ENCODE measurements at places on chromosomes 3 and 15.

GRCh38 chr3:40465456-40465855 is 8.3 kb downstream of the RPL14 start:
- DNase-seq: no peak

DNA sequence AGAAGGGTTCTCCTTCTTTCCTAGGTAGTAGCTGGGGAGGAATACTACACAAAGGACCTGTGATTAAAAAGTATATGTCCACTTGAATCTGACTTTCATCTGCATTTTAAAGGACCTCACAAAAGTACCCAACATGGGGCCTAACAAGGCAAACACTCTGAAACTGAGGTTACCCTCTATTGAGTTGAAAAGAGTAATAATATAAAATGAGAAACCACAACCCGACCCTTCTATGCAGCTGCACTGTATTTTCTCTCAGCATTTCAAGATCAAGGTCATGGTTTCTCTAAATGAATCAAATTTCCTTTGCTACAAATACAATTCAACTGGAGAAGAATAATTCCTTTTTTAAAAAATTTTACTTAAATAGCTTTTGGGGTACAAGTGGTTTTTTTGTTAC is 106.3 kb downstream of the DMXL2 start:
- DNase-seq: no peak

- no peak for DNase-seq
These were observed at the start of gene CRABP1 for GRCh38 chr15:78340231-78341056. Gene CRABP1 (plus strand): TSS chr15:78340353. CDS start chr15:78340429, 76 bp downstream.

DNA sequence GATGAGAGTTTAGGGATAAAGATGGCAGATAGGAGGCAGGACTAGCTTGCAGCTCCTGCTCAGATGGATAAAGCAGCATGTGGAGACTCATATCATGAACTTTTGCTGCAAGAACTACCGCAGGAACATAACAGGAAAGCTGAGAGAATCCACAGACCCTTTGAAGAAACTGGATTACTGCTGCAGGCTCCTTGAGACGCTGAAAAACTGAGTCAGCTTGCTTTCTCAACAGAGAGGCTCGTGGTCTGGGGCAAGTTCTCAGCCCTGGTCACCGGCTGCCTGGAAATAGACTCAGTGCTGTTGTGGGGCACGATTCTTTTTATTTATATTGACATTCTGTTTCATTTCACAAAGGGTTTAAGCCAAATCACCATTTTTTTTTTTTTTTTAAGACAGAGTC is 28.8 kb upstream of the TRIM59 start:
- no peak for DNase-seq

GRCh38 chr3:120908030-120908794 is at the start of gene STXBP5L:
Gene STXBP5L (plus strand): TSS chr3:120908205. CDS start chr3:120909579, 1,374 bp downstream.
- DNase-seq: peak; percentile 31

DNA sequence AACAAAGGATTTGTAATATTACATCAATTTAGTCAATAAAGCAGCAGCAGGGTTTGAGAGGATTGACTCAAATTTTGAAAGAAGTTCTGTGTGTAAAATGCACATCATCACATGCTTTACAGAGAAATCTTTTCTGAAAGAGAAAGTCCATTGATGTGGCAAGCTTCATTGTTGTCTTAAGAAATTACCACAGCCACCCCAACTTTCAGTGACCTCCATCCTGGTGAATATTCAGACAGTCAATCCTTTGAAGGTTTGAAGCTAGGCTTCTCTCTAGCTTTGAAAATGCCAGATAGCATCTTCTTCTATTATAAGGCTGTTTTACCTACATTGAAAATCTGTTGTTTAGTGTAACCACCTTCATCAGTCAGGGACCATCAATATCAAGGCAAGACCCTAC is 51.8 kb upstream of the SETMAR start:
- no peak for DNase-seq

- DNase-seq: no peak
These were observed 47.8 kb upstream of the P2RY1 start for GRCh38 chr3:152786977-152787681.

DNA sequence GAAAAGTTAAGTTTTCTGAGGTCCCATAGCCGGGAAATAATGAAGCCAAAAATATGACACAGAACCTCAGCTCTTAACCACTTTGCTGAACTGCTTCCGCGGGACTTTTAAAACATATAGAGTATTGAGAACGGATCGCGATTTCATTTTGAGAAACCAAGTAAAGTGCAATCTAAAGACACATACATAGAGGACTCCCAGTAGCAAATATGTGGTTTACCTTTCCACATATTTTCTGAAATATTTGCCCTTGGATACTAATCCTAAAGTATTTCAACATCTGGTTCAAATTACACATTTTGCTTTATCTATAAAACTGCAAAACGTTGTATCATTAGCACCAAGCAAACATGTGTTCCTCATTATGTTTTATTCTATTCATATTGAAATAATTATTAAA is 776.5 kb downstream of the ROBO2 start:
- no peak for DNase-seq

GRCh38 chr3:150314248-150315004 is 93.7 kb upstream of the TSC22D2 start:
- no peak for DNase-seq

DNA sequence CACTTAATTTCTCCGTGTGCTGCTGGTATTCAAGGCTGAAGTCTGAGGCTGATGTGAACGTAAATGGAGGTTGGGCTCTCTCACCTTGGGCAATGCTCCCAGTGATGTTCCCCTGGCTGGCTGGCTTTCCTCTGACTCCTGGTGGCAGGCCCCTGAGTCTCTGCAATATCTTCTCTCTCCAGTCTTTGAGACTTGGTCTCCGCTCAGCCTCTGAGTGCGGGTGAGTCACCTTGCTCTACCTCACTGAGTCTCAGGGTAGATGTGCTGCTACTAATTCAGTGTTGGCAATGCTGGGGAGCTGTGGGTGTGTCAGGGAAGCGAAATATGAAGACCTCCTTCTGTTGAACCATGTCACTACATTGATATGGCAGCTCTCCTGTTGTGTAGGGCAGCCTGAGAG is 31.3 kb upstream of the TRIM59 start:
- DNase-seq: no peak

DNA sequence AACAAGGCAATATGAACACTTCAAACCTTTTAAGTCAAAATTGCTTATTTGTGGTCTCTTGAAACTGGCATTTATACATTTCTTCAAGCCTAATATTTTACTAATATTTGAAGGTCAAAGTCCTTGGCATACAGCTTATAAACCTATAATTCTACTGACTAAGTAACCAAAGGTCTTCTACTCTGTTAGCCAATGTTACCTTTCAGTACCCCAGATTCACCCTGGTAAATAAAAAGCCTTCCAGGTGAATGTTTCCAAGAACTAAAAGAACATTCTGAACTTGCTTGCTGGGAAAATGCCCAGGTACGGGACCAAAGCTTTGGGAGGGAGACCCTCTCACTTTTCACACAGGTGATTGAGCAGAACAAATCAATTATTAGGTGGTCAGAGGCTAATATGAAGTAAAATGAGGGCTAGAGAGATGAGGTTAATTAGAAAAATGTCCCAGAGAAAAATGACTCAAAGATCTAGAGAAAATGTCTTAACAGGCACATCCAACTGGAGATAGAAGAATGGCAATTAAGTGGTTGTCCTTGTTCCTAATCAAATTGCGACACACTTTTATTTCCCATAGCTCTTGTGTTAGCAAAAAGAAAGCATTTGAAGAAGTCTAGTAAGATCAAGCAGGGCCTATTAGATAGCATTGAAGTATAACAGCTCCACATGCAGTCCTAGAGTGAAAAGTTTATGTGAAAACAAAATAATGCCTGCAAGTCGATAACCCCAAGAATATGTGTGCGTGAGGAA is 232.0 kb downstream of the FOXP1 start:
- no peak for DNase-seq

- no peak for DNase-seq
These were observed 243.1 kb upstream of the GOLGA6L4 start for GRCh38 chr15:83992324-83993031.

DNA sequence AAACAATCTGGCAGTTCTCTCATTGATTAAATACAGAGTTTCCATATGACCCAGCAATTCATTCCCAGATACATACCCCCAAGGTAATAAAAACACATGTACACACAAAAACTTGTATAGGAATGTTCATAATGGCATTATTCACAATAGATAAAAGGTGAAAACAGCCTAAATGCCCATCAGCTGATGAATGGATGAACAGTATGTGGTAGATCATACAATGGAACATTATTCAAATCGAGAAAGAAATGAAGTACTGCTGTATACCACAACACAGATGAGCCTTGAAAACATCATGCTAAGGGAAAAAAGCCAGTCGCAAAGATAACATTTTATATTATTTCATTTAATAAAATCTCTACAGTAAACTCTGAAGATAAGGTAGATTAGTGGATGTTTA is 71.2 kb downstream of the SLTM start:
- no peak for DNase-seq

- DNase-seq: no peak
These were observed 100.9 kb upstream of the TLE3 start for GRCh38 chr15:70198441-70199123.

DNA sequence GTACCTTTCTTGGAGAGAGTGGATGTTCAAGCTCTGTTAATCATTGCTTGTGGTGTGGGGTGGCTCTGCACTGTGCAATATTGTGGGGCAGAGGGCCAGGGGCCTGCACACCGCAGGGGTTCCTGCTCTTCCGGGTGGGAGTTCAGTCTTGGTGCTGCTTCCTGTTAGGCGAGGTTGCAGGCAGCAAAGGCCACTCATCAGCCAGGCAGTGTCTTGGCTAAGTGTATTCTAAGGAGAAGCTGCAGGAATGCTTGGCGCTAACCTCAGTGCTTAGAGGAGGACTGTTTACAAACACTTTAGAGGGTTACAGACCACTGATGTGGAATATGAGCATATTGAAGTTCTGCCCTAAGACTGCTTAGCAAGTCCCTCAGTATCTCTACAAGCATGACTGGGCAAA is 81.7 kb downstream of the CEP63 start:
- no peak for DNase-seq

- DNase-seq: no peak
These were observed 7.0 kb downstream of the CFAP100 start for GRCh38 chr3:126401611-126402160.

- peak; percentile 91 for DNase-seq
These were observed 38.6 kb downstream of the CLEC3B start for GRCh38 chr3:45064512-45065372.

- peak; percentile 80 for DNase-seq
These were observed 1064.5 kb downstream of the ZPLD1 start for GRCh38 chr3:103499132-103499900.

- no peak for DNase-seq
These were observed 38.2 kb upstream of the GOLGA8B start for GRCh38 chr15:34621675-34622074.

DNA sequence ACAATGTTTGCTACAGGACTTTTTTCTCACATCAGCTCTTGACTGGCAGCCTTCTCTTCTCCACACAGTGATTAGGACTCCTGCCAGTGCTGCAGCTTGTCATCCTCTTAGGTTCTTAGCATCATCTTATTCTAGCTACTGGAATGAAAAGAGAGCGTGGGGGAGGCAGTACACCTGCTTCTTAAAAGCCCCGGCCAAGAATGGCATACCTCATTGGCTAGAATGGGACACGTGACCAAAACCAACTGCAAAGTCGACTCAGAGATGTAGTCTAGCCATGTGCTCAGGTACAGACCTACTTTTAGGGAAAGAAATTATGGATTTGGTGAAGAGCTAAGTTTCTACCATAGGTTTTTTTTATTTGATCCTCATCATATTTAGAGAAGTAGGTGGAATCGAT is 44.1 kb downstream of the RARB start:
- no peak for DNase-seq

DNA sequence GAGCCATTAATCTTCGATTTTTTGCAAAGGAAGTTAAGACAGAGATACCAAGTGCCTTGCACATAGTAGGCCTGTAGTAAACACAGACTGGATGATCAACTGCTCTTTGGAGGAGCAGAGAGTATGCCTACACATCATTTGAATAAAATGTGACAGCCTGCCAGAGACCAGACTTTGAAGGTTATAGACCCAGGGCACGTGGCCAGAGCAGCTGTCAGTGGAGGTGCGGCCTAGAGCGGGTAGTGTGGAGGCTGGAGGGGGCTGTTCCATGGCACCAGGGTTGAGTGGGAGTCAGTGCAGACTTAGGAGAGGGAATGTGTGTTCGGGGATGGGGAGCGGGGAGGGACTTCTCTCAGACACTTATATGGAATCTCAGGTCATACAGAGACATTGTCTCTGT is 80.8 kb downstream of the SMAD3 start:
- peak; percentile 58 for DNase-seq

DNA sequence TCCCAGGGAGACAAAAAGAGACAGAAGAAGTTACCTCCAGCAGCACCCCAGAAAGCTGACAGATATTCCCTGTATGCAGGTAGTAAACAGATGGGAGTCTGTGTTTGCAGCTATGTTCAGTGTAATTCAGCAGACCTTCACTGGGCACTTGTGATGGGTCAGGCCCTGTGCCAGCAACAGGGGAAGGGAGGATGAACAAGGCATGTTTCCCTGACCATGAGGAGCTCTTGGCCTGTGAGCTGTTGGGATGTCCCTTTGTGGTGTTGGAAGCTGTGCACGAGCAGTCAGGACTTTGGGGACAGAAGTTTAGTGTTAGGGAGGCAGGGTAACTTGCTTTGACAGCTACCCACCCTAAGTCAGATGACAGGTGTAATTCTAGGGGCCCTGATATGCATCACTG is 106.0 kb upstream of the TRIM42 start:
- no peak for DNase-seq

- no peak for DNase-seq
These were observed 63.8 kb upstream of the TFRC start for GRCh38 chr3:196145468-196146262.

GRCh38 chr3:149224736-149225594 is 3.3 kb upstream of the CP start:
- peak; percentile 93 for DNase-seq

GRCh38 chr15:80252121-80252518 is at the start of gene CTXND1:
Gene CTXND1 (minus strand): TSS chr15:80252213. CDS start chr15:80201949, 50,264 bp downstream.
- no peak for DNase-seq

GRCh38 chr3:156609546-156609945 is 54.6 kb upstream of the SSR3 start:
- no peak for DNase-seq

- no peak for DNase-seq
These were observed 212.4 kb upstream of the ZBTB20 start for GRCh38 chr3:115359536-115359935.

DNA sequence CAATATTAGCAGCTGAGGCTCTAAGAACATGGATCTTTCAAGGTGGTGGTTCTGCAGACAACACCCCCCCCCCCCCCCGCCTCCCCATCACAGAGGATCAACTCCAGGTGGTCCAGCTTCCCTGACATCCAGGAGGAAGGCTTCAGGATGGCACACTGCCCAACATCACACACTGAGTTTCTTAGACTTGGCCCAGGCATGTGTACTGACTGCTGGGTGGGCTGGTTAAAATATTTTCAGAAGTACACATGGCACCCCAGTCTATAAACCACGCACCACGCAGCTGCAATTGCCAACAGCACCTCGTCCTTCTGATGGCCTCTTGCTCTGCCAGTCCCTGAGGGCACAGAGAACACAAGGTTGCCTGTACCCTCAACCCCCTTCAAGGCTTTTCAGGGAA is 22.1 kb downstream of the SRPRB start:
- DNase-seq: no peak

GRCh38 chr15:64807751-64808222 is 17.7 kb downstream of the PIF1 start:
- no peak for DNase-seq

GRCh38 chr15:69941706-69942495 is 155.8 kb downstream of the TLE3 start:
- DNase-seq: no peak

GRCh38 chr3:10521772-10522441 is 16.5 kb upstream of the ATP2B2 start:
- no peak for DNase-seq
